GM04503 (cell line): ENCODE measurements at places on chromosomes 1 and 21.

GRCh38 chr21:34833465-34833864 lies 164.7 kb downstream of the CLIC6 start:
- no peak for DNase-seq

GRCh38 chr1:106926803-106927582 lies 129.5 kb upstream of the PRMT6 start:
- no peak for DNase-seq

- DNase-seq = no peak
Observed at GRCh38 chr1:4944072-4944471, 289.7 kb downstream of the AJAP1 start.

DNA sequence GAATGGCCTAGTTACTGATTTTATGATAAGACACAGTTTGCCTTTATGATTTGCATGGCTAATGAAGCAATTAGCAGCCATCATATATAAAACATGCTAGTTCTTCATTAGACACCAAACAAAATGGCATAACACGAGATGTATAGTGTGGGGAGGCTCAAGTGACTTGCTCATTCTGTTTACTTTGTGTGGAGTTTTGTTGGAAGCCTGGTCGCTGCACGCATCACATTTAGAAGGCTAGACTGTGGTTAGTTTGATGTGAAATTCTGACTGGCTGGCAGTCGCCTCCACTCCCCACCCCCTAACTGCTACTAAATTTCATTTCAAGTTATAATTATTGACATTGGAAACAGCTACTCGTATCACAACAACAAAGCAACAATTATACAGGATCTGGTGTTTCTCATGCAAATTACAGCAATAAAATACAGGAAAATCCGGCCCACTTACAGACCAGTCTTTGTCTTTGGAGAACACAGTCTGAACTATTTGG lies 356.1 kb downstream of the LMO4 start:
- no peak for DNase-seq

DNA sequence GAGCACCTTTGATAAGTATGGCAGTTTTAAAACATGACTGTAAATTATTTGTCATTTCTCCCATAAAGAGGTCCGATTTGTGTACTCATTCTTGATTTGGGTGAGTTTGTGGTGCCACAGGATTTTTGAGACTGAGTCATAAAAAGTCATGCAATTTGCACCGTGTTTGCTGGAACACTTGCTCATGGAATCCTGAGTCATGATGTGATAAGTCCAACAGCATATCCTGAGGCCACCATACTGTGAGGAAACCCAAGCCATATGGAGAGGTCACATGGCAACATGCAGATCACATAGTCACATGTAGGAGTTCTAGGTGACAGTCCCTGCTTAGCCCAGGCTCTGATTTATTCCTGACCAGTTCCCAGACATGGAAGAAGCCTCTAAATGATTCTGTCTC lies 40.8 kb upstream of the PRRX1 start:
- DNase-seq = peak; percentile 74

DNA sequence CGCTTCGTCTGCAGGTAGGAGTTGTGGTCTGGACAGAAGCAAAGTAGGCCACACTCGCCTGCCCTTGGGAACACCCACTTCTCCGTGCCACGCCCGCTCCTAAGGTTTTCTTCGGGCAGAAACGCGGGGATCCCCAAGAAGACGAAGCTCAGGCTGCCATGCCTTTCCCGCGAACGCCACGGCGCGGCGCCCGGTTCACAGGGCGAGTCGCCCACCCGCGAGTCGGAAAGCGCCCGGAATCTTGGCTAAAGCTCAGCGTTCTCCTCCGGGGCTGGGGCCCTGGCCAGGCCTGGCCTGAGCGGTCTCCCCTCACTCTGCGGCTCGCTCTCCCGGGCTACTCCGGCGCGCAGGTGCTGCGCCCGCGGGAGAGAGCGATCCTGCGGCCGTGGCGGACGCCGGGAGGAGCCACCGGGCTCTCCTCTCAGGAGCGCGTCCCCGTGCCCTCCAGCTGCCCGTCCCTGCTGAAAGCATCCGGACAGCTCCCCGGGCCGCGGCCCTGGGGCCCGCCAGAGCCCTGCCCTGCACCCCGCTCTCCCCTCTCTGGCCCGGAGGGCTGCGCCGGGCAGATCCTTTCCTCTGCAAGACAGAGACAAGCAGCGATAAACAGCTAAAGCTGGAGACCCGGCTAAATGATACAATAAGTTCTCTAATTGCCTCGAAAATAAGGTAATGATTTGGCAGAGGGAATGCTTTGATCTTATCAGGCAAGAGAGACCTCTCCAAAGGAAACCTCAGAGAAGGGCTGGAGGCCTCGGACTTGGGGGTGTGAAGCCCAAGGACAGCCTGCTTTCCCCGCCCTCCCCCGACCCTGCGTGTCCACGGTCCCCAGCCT lies 6.7 kb upstream of the WNT2B start:
- no peak for DNase-seq

DNA sequence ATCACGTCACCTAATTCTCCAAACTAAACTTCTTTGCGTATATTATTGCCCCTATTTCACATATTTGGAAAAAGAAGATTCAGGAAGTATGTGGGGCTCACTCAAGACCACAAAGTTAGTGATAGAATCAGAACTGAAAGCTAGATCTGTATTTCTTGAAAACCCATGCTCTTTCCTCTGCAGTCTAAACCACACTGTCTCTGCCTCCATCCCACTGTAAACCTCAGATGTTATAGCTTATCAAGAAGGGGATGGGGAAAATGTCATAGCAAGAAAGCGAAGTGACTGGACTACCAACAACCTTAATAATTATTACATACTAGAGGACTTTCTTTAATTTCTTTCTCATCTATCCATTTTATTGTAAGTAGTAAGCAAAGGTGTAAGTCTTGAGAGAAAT lies 257.7 kb upstream of the SGIP1 start:
- no peak for DNase-seq

- DNase-seq = no peak
Observed at GRCh38 chr1:227729881-227730629, 5.0 kb downstream of the JMJD4 start.

- DNase-seq = no peak
Observed at GRCh38 chr1:238324211-238324864, 433.6 kb upstream of the ZP4 start.

DNA sequence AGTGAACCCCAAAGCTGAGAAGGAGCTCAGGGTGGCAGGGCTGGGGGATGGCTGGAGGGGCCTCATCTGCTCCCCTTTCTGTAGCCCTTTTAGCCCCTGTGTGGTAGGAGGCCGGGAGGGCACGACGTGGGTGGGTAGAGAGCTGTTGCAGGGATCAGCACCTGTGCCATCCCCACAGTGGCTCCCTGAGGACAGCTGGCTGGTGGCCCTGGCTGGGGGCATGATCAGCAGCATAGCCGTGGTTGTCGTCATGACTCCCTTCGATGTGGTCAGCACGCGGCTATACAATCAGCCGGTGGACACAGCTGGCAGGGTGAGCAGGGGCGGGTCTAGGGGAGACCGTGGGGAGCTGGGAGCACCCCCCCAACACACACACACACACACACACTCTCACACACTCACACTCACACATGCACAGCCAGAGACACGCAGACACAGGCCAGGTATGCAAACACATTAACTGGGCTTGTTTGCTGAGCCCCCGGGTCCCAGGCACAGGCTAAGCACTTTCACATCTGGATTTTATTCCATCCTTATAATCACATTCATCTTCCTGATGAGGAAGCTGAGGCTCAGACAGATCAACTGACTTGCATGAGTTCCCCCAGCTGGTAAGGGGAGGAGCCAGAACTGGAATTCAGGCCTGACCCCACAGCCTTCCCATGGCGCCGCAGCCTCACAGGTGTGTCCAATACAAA lies 2.5 kb downstream of the SLC25A34 start:
- no peak for DNase-seq

- no peak for DNase-seq
Observed at GRCh38 chr1:12359359-12360133, 129.7 kb downstream of the VPS13D start.

- no peak for DNase-seq
Observed at GRCh38 chr21:37659874-37660273, 256.4 kb downstream of the KCNJ6 start.

- no peak for DNase-seq
Observed at GRCh38 chr1:225453797-225454648, 26.2 kb upstream of the LBR start.

GRCh38 chr1:88983791-88984559 lies 8.5 kb downstream of the KYAT3 start:
- DNase-seq = no peak
